ENCODE measurements at places on chromosomes 16 and 17.

DNA sequence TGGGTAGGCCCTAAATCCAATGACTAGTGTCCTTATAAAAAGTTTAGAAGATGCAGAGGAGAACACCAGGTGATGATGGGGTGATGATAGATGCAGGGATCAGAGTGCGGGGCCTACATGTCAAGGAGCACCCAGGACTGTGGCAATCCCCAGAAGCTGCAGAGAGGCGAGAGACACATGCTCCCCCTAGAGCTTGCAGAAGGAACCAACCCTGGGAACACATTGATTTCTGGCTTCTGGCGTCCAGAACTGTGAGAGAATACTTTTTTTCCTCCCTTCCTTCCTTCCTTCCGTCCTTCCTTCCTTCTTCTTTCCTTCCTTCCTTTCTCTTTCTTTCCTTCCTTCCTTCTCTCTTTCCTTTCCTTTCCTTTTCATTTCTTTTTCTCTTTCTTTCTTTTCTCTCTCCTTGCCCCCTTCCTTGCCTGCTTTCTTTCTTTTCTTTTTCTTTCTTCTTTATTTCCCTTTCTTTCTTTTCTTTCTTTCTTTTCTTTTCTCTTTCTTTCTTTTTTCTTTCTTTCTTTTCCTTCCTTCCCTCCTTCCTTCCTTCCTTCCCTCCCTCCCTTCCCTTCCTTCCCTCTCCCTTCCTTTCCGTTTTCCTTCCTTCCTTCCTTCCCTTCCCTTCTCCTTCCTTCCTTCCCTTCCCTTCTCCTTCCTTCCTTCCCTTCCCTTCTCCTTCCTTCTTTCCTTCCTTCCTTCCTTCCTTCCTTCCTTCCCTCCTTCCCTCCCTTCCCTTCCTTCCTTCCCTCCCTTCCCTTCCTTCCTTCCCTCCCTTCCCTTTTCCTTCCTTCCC lies 134.3 kb downstream of the HAPSTR1 start:
- DNase-seq, result peak; percentile 2
- H3K36me3 ChIP-seq, result no peaks in the 10 kb centered on the region

- no peaks in the 10 kb centered on the region for H3K27me3 ChIP-seq
- peak; percentile 96 for DNase-seq
- H3K36me3 ChIP-seq, result no peaks in the 10 kb centered on the region
- H3K4me1 ChIP-seq, result no peaks in the 10 kb centered on the region
These were observed 80.9 kb downstream of the PRKCA start for GRCh38 chr17:66383333-66383732.

DNA sequence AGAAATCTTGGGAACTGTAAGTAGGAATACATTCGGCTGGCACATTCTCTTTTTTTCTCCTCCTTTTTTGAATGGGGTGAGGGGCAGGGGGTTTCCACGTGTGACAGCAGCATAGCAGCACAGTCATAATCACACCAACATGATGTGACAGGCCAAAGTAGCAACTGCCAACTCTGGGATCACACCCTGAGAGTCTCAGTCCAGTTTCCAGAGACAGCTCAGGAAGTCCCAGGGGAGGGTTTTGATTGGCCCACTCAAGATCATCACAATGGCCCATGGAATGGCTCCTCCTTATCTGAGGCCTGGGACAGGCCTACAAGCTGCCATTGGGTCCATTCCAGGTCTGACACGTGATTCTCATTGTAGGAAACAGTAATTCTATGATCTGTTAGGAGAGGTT lies 207.1 kb upstream of the ASIC2 start:
- no peak overlapping the region for H3K27ac ChIP-seq
- no peak overlapping the region for H3K4me3 ChIP-seq
- no peaks in the 10 kb centered on the region for H3K4me1 ChIP-seq
- DNase-seq, result peak; percentile 41
- no peaks in the 10 kb centered on the region for H3K27me3 ChIP-seq

- H3K27me3 ChIP-seq, result no peaks in the 10 kb centered on the region
- DNase-seq, result peak; percentile 11
- no peak overlapping the region for H3K4me3 ChIP-seq
- H3K4me1 ChIP-seq, result no peaks in the 10 kb centered on the region
- H3K36me3 ChIP-seq, result no peaks in the 10 kb centered on the region
These were observed 25.4 kb downstream of the BANP start for GRCh38 chr16:87976665-87977064.

DNA sequence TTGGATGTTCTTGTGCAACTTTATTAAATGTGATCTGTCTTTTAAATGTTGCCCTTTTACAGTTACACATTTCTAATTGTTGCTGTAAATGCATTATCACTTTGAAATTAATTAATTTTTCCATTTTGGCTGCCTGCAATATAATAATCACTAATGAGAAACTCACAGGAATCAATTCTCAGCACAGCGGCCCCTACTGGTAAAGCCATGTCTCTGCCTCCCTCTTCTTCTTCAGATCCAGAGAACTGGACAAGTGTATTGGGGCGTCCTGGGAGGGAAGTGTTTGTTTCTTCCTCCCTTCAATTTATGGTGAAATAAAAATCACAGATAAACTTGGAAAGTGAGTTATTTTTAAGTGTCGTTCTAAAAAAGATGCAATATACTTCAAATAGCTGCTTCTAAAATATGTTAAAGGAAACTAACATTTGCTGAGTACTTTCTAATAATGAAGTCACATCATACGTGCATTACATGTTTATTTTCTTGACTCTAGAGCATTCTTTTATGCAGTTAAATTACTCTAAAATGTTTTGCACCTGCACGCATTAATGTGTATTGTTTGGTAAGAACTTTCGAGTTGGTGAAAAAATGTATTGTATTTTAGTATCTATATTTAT lies 338.0 kb downstream of the WWOX start:
- H3K27ac ChIP-seq, result no peak overlapping the region
- H3K27me3 ChIP-seq, result no peaks in the 10 kb centered on the region
- H3K4me3 ChIP-seq, result no peak overlapping the region
- no peaks in the 10 kb centered on the region for H3K4me1 ChIP-seq

DNA sequence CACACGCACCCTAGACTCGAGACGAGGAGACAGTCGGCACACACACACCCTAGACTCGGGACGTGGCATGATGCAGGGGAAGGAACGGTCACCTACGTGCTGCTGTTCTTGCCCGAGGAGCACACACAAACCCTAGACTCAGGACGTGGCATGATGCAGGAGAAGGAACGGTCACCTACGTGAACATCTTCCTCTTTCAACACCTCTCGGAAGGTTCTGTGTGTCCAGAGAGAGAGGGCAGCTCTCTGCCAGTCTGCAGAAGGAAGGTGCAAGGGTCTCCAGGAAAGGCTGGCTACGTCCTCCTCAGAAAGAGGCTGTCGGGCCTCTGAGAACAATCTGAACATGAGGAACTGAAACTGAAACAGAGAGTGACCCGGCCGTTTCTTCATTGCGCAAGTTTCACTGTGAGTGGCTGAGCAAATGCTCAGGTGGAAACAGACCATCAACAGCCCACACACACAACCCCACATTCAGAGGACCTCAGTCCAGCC lies 43.4 kb downstream of the ZNF276 start:
- peak; percentile 5 for DNase-seq
- H3K4me3 ChIP-seq, result no peak overlapping the region
- H3K27me3 ChIP-seq, result no peaks in the 10 kb centered on the region
- no peaks in the 10 kb centered on the region for H3K4me1 ChIP-seq
- peaks cover 15% of the 10 kb centered on the region for H3K36me3 ChIP-seq
- no peak overlapping the region for H3K27ac ChIP-seq

- no peak overlapping the region for H3K4me3 ChIP-seq
- no peaks in the 10 kb centered on the region for H3K36me3 ChIP-seq
- H3K27ac ChIP-seq, result no peak overlapping the region
- DNase-seq, result no peak
- H3K4me1 ChIP-seq, result no peaks in the 10 kb centered on the region
- H3K27me3 ChIP-seq, result no peaks in the 10 kb centered on the region
These were observed 24.2 kb downstream of the MPG start for GRCh38 chr16:102060-102855.

DNA sequence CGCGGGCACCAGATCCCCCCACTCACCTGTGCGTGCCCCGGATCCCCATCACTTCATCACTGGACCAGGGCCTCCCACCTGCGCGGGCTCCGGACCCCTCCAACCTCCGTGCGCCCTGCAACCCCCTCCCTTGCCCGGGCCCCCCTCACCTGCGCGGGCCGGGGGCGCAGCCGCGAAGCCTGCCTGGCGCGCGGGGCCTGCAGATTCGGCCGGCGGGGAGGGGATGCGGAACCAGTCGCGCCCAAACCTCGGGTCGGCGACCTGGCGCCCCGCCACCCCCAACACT lies 202 bp downstream of the CEP131 start:
- H3K27me3 ChIP-seq, result no peaks in the 10 kb centered on the region
- no peak for DNase-seq
- no peak overlapping the region for H3K27ac ChIP-seq
- no peaks in the 10 kb centered on the region for H3K4me1 ChIP-seq

- H3K4me1 ChIP-seq, result no peaks in the 10 kb centered on the region
- H3K36me3 ChIP-seq, result no peaks in the 10 kb centered on the region
These were observed 1140.2 kb downstream of the CDH11 start for GRCh38 chr16:63981639-63982038.

DNA sequence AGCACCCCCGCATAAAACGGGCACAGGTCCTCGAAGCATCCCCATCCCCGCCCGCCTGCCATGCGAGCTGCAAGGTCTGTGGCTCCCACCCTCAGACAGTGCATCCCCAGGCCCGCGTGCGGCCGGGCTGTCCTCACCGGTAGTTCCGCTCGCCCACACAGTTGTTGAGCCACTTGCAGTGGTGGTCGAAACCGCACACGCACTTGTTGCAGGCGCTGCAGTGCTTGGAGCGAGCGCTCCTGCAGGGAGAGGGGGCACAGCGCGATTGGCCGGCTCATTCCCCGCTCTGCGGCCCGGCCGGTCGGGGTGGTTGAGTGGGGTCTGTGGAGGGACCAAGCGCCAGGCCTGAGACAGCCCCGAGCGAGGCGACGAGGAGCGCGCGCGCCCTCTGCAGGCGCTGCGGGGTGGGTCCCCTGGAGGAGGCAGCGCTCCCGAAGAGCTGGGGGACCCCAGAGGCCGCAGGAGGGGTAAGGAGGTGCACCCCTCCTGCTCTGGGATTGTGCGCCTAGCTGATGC lies 6.0 kb upstream of the TPPP3 start:
- peak; percentile 33 for DNase-seq
- no peak overlapping the region for H3K4me3 ChIP-seq
- H3K36me3 ChIP-seq, result no peaks in the 10 kb centered on the region
- peaks cover 15% of the 10 kb centered on the region for H3K27me3 ChIP-seq

DNA sequence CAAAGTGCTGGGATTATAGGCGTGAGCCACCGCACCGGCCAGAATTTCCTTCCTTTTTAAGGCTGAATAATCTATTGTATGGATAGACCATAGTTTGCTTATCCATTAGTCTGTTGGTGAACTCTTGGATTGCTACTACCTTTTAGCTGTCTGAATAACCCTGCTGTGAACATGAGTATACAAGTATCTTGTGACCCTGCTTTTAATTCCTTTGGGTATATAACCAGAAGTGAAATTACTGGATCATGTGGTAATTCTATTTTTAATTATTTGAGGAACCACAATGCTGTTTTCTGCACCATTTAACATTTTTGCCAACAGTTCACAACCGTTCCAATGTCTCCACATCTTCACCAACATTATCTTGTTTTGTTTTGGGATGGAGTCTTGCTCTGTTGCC lies 4.6 kb upstream of the OTOA start:
- H3K27ac ChIP-seq, result no peak overlapping the region
- H3K36me3 ChIP-seq, result peaks cover 3% of the 10 kb centered on the region
- no peak overlapping the region for H3K4me3 ChIP-seq
- no peak for DNase-seq
- peaks cover 6% of the 10 kb centered on the region for H3K27me3 ChIP-seq

GRCh38 chr17:41895617-41896016 lies 23.1 kb downstream of the ACLY start:
- peak overlapping the region; percentile 48 for H3K27ac ChIP-seq
- H3K4me3 ChIP-seq, result no peak overlapping the region
- peak; percentile 49 for DNase-seq
- no peaks in the 10 kb centered on the region for H3K27me3 ChIP-seq
- no peaks in the 10 kb centered on the region for H3K4me1 ChIP-seq
- H3K36me3 ChIP-seq, result peaks cover 51% of the 10 kb centered on the region

- H3K27me3 ChIP-seq, result no peaks in the 10 kb centered on the region
- peaks cover 3% of the 10 kb centered on the region for H3K4me1 ChIP-seq
- DNase-seq, result peak; percentile 24
- H3K27ac ChIP-seq, result peak overlapping the region; percentile 77
These were observed 27.6 kb downstream of the PRKAR1A start for GRCh38 chr17:68539548-68540467.

- H3K27ac ChIP-seq, result no peak overlapping the region
- H3K27me3 ChIP-seq, result no peaks in the 10 kb centered on the region
These were observed 154.0 kb downstream of the IRF8 start for GRCh38 chr16:86052926-86053325.

GRCh38 chr17:72771734-72772133 lies 320.8 kb downstream of the SLC39A11 start:
- no peaks in the 10 kb centered on the region for H3K27me3 ChIP-seq
- no peaks in the 10 kb centered on the region for H3K36me3 ChIP-seq
- no peak overlapping the region for H3K4me3 ChIP-seq
- H3K4me1 ChIP-seq, result no peaks in the 10 kb centered on the region
- H3K27ac ChIP-seq, result no peak overlapping the region

- peaks cover 18% of the 10 kb centered on the region for H3K4me1 ChIP-seq
- H3K36me3 ChIP-seq, result no peaks in the 10 kb centered on the region
- H3K27ac ChIP-seq, result peak overlapping the region; percentile 69
- no peaks in the 10 kb centered on the region for H3K27me3 ChIP-seq
- DNase-seq, result no peak
These were observed 26.4 kb downstream of the EEF2K start for GRCh38 chr16:22232277-22233036.

GRCh38 chr16:11410376-11411058 lies 65.3 kb downstream of the RMI2 start:
- no peak overlapping the region for H3K27ac ChIP-seq
- no peaks in the 10 kb centered on the region for H3K27me3 ChIP-seq
- DNase-seq, result no peak

DNA sequence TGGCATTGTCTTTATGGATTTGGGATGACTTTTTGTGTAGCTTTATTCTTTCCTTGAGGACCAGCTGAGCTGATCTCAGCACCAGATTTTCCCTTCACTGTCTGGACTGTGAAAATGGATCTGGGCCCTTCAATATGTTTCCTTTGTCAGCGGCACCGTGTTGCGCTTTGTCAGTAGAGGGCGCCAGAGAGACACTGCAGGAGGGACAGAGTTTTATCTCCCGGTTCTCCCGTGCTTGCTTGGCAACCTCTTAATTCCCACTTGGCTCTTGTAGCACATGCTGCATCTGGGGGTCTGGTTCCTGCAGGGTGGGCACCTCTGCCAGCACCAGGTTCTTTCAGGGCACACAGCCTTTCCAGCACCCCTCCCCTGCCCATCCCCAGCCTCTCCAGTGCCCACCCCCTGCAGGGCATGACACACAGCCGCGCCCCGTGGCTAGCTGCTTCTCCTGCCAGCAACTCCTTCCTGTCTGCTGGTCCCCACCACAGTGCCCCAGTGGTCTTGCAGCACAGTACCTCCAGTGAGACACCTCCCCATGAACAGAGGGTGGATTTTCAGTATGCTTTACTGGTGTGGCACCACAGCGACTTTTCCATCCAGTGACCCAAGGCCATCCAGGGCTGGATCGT lies 19.6 kb downstream of the OR1D5 start:
- no peak overlapping the region for H3K27ac ChIP-seq
- H3K27me3 ChIP-seq, result no peaks in the 10 kb centered on the region
- H3K4me3 ChIP-seq, result no peak overlapping the region
- no peak for DNase-seq
- no peaks in the 10 kb centered on the region for H3K4me1 ChIP-seq
